ENCODE measurements at places on chromosomes 12 and 14. TPM values are rescaled to one million over a fixed set of nuclear protein-coding genes. Genes with fewer than 3 reads are reported as not detected.
A peak's percentile ranks its signal among the peaks of the same experiment; 100 is the strongest.

Gene LRRC10
- not detected for total RNA-seq

- no peak for DNase-seq
These were observed 31.6 kb downstream of the TMTC1 start for GRCh38 chr12:29752121-29752520.

GRCh38 chr14:86087377-86087776 is 557.4 kb downstream of the FLRT2 start:
- DNase-seq: no peak

- no peak for DNase-seq
These were observed 372.2 kb downstream of the GXYLT1 start for GRCh38 chr12:41772478-41772877.

Gene P2RX2
- 1.2 TPM for total RNA-seq

DNA sequence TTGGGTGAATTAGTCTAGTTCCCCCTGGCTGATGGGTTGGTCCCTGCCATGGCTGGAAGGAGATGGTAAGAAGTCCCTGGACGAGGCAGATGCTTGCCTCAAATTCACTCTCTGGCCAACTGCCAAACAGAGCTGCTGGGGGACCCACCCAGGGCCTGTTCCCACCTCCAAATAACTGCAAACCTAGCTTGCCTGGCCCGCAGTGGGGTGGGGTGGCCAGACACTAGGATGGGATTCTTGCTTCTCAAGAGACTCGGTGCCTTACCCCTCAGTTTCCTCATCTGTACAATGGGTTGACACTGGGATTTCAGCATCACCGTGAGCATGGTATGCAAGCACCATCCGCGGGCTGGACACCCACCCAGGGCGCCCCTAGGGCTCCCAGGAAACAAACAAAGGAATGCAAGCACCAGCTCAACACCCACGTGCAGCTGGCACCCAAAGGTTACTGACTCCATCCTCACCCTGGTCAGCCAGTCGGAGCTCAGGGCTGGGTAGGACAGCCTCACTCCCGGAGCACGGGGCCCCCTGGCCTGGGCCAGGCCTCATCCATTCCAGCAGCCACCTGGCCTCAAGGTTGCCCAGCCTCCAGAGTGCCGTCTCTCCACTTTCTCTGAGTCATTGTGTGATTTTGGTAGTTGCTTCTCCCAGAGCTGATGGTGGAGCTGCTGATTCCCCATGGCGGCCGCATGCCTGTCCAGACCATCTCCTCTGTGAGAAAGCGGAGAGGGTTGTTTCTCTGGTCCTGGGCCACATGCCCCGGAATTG is 205.2 kb upstream of the RTL1 start:
- DNase-seq: no peak

Gene TPPP2
- total RNA-seq: not detected

Gene KLHL28
- 7.2 TPM for total RNA-seq

DNA sequence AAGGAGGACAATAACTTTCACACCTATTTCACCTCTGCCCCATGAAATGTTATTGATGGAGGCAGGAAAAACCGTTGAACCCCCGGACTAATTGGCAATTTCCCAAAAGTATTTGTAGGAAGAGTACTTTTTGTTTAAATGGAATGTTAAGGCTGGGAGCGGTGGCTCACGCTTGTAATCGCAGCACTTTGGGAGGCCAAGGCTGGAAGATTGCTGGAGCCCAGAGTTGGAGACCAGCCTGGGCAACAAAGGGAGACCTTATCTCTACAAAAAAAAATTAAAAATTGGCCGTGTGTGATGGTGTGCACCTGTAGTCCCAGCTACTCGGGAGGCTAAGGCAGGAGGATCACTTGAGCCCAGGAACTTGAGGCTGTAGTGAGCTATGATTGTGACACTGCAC is 26.0 kb upstream of the SPTLC2 start:
- DNase-seq: no peak

DNA sequence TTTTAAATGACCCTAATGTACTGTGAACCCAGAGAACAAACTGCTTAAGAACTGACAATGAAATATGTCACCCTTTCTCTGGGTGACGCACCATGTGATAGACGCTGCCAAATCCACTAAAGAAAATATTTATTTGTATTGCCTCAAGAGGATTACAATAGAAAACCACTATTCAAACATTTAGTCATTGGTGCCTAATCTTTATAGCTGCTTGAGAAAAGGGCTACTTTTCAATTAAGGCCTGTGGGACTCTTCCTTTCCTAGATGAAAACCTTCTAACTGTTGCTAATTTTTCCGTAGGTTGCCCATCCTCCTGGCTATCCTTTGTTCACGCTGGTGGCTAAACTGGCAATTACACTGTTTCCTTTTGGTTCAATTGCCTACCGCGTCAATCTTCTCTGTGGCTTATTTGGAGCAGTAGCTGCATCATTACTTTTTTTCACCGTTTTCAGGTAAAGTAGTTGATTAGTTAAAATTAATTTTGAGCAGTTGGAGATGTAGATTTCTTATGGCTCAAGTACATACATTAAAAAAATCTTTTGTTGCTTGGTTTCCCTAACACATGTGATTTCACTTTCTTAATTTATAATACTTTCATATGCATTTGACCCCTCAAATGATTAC is 6.0 kb downstream of the TMEM260 start:
- DNase-seq: peak; percentile 18

GRCh38 chr14:53462931-53463778 is 310.0 kb upstream of the DDHD1 start:
- no peak for DNase-seq

Gene SUSD6
- 10.9 TPM for total RNA-seq

- no peak for DNase-seq
These were observed 759 bp upstream of the ACVR1B start for GRCh38 chr12:51950682-51951198.

Gene RAD9B
- 0.98 TPM for total RNA-seq

Gene RNU4-1
- 1,565 TPM for total RNA-seq

DNA sequence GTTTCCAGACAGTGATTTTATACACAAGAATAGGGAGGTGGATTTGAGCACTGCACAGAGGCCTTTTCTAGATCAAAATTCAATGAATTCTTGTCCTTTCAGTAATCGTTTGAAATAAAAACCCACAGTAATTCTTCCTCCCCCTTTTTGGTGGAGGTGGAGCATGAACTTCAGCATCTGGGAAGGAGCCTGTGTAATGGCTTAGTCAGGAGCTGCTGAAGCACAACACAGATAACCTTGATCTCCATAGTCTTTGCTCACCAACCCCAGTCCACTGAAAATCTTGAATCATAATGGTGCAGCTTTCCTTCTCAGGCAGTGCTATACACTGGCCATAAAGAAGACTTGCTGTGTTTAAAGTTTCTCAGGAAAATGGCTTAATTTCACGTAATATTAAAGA is 6.4 kb upstream of the TBPL2 start:
- no peak for DNase-seq

DNA sequence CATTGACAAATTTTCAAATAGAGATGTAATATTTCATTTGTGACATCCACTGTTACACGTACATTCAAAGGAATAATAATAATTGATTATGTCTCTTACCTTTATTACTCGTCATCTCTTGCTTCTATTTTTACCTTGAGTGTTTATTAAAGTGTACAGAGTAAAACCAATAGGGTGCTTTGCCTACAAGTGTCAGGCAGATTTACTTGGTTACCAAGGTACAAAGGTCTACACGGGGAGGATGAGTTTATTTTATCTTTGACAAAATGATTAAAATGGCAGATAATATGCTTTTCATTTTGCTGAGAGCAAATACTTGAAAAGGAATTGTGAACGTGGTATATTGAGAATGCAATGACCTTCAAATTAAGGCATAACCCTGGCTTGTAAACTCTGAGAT is 137.8 kb upstream of the SOX5 start:
- DNase-seq: no peak

Gene SAMD4A
- 15.2 TPM for total RNA-seq

- DNase-seq: no peak
These were observed 411.6 kb downstream of the RAD51B start for GRCh38 chr14:68230950-68231717.

Gene SLC2A3
- total RNA-seq: 0.51 TPM

Gene TGM1
- 2.3 TPM for total RNA-seq

- DNase-seq: no peak
These were observed 101.8 kb downstream of the CAND1 start for GRCh38 chr12:67370979-67371378.

Gene GLS2
- 1.3 TPM for total RNA-seq

DNA sequence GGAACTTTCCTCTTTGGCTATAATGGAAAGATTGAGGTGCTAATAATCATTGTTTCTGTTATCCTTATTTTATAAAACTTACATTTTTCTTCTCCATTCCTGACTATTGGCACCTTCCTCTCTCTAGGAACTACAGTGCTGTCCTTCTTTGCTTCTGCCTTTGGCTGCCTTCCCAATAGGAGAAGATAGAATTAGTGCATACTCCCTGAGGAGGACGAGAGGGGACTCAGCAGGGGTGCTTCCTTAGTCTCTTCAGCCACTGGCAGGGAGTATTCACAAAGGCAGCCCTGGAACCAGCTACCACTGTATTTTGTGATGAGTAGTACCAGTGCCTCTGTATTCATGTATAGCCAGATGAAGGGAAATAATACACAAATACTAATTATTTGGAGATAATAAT is 208.5 kb downstream of the FOXG1 start:
- DNase-seq: no peak

DNA sequence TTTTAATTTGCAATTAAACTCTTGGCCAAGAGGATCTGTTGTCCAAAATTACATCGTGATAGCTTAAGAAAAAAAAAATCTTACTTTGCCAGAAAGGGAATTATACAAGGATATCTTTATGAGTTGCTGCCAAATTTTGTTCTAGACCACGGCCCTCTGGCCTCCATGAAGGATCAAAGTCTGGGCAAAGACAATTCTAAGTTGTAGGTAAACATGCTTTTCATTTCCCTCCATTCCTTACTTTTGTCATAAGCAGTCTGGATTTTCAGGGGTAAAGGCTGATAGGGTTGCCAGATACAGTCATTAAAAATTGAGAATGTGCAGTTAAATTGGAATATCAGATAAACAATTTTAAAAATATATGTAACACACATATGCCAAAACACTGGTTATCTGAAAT is 135.1 kb downstream of the MON2 start:
- no peak for DNase-seq

GRCh38 chr12:27213304-27213703 is 30.8 kb upstream of the STK38L start:
- no peak for DNase-seq

GRCh38 chr14:75343911-75344310 is 65.3 kb downstream of the FOS start:
- no peak for DNase-seq

Gene BEST3
- 0.67 TPM for total RNA-seq

- DNase-seq: no peak
These were observed 36.7 kb upstream of the IL22 start for GRCh38 chr12:68290126-68290525.

DNA sequence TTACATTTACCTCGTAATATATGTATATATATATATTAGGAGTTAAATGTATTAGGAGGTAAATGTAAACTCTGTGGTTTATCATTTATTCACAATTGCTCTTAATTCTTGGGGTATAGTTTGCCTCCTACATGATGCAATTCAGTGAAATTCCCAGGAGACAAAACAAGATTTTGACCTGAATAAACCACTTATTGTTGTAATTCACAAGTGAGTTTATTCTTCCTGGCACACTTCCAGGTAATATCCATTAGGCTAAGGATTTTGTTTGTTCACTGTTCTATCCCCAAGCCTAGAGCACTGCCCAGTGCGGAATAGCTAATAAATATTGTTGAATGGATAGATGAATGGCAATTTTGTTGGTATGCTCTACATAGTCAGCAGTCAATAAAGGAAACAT is 3.0 kb downstream of the SMIM10L1 start:
- no peak for DNase-seq

DNA sequence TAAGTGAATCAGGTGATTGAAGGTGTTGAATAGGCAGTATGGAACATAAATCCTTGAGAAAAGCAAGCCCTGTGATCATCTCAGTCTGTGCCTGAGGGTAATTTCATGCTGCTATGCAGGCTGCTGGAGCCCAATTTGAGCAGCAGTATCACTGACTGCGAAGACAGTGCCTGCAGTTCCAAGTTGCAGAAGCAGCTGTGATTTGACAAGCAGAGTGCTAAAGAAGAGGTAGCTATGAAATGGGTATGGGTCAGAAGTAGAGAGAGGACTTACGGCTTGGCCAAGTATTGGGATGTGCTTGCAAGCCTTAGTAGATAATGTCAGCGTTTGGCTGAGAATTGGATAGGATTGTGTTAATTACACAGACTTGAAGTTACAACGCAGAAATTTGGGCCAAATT is 22.5 kb downstream of the PIK3C2G start:
- DNase-seq: no peak

Gene TAS2R43
- 0.36 TPM for total RNA-seq

Gene SMCO2
- total RNA-seq: 0.36 TPM

- DNase-seq: no peak
These were observed 84.4 kb upstream of the DDHD1 start for GRCh38 chr14:53237488-53237887.

Gene RD3L
- total RNA-seq: not detected

GRCh38 chr14:31435276-31435675 is 14.9 kb upstream of the HEATR5A start:
- DNase-seq: no peak

Gene RNU6-8
- total RNA-seq: not detected

DNA sequence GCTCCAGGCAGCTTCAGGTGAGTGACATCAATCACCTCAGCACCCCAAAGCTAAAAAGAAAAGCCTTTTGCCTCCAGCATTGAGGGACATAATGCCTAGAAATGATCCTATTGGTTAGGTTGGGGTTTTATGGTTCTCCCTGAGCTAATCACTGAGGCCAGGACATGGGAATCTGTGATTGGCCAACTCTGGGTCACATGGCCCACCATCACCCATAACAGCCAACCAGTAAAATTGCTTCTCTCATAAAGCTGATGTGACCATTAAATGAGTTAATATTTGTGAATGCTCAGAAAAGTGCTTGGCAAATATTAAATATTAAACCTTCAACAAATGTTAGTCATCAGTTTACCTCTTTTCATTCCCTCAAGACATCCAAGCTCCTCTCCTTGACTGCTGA is 60.2 kb downstream of the TBX3 start:
- no peak for DNase-seq
